ENCODE measurements at places on chromosomes 13 and 19. TPM values are rescaled to one million over a fixed set of nuclear protein-coding genes. Genes with fewer than 3 reads are reported as not detected.

Gene GNG8
- not detected for total RNA-seq

Gene OVOL3
- not detected for total RNA-seq

DNA sequence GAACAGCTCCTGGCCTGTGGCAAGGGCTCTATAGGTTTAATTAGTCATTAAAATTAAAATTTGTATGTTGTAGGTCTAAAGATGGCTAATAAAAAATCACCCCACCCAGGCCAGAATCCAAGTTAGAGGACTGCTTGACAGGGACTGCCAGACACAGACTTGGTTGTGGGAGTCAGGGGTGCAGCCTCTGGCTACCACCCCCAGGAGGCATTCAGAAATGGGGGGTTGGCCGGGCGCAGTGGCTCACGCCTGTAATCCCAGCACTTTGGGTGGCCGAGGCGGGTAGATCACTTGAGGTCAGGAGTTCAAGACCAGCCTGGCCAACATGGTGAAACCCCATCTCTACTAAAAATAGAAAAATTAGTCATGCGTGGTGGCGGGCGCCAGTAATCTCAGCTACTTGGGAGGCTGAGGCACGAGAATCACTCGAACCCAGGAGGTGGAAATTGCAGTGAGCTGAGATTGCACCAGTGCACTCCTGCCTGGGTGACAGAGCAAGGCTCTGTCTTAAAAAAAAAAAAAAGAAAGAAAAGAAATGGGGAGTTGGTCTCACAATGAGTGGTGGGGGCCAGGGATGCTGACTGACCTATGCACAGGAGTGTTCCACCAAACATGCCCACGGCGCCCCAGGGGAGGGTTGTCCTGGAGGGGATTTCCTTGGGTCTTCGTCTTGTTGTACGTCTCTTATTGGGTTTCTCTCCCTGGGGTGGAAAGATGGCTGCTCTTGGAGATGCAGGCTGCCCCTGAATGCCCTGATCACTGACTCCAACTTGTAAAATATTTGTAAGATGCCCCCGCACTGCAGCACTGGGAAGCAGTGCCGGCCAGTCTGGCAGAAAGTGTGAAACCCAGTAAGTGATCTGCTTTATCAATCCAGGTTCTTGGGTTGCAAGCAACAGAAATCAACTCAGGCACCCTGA lies 68.8 kb downstream of the SIPA1L3 start:
- no peaks in the 10 kb centered on the region for H3K36me3 ChIP-seq
- H3K4me3 ChIP-seq, result no peak overlapping the region
- no peak overlapping the region for H3K27ac ChIP-seq
- no peak for DNase-seq
- H3K4me1 ChIP-seq, result peaks cover 35% of the 10 kb centered on the region

GRCh38 chr13:32904266-32904665 lies 112.0 kb upstream of the KL start:
- no peak overlapping the region for H3K4me3 ChIP-seq
- no peak for DNase-seq
- peaks cover 32% of the 10 kb centered on the region for H3K4me1 ChIP-seq
- no peak overlapping the region for H3K27ac ChIP-seq
- H3K27me3 ChIP-seq, result no peaks in the 10 kb centered on the region
- no peaks in the 10 kb centered on the region for H3K36me3 ChIP-seq

DNA sequence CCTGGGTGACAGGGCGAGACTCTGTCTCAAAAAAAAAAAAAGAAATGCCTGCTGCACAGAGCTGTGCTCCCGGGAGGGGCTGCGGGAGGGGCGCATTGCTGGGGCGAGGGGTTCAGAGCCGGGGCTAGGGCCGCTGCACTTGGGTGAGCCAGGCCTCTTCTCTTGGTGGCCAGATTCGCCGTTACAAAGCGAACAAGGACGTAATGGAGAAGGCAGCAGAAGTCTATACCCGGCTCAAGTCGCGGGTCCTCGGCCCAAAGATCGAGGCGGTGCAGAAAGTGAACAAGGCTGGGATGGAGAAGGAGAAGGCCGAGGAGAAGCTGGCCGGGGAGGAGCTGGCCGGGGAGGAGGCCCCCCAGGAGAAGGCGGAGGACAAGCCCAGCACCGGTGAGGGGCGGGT lies 19.0 kb downstream of the PLIN4 start:
- H3K36me3 ChIP-seq, result peaks cover 35% of the 10 kb centered on the region
- no peak for DNase-seq
- no peaks in the 10 kb centered on the region for H3K4me1 ChIP-seq
- no peak overlapping the region for H3K4me3 ChIP-seq

DNA sequence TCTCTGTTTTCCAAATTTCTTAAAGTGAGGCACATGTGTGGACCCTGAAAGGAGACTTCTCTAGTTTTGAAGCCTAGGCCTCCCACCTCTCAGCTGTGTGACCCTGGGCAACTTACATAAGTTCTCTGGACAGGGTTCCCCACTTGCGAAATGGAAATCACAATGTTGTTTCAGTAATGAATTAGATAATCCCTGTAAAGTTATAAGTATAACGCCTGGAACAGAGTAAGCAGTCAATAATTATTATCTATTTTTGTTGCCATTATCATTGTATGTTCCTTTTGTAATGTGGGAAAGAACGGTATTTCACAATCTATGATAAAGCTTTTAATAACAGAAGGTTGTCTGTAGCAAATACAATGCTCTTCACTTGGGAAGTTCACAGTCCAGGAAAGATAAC lies 437.3 kb upstream of the ZNF507 start:
- H3K27ac ChIP-seq, result no peak overlapping the region
- H3K4me3 ChIP-seq, result no peak overlapping the region
- DNase-seq, result no peak
- no peaks in the 10 kb centered on the region for H3K27me3 ChIP-seq

DNA sequence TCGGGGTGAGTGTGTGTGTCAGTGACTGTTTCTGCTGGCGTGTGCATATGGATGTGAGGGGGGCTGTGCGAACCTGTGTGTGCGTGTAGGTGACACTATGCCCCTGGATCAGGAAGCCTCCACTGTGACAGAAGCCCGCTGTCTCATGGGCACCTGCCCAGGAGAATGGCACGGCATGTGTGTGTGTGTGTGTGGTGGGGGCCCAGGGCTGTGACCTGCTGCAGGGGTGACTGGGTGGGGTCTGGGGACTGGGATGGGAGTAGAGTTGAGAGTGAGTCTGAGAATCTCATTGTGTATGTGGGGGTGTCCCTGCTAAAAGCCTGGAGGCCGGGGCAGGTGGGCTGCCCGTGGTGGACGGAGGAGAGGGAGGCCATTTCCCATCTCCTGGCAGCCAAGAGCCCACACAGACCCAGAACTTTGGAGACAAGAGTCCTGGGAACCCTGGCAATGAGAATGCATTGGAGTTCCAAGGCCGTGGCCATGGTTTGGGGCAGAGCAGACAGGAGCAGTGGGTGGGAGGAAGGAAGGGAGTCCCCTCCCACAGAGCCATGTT lies 6.4 kb upstream of the TPM4 start:
- peak overlapping the region; percentile 75 for H3K4me3 ChIP-seq
- DNase-seq, result no peak
- H3K27ac ChIP-seq, result peak overlapping the region; percentile 99
- H3K4me1 ChIP-seq, result peaks cover 21% of the 10 kb centered on the region

Gene ASF1B
- total RNA-seq, result 8.3 TPM

- no peak for DNase-seq
- H3K27ac ChIP-seq, result no peak overlapping the region
- peaks cover 9% of the 10 kb centered on the region for H3K27me3 ChIP-seq
- no peaks in the 10 kb centered on the region for H3K36me3 ChIP-seq
- H3K4me1 ChIP-seq, result no peaks in the 10 kb centered on the region
These were observed 12.8 kb downstream of the IGSF23 start for GRCh38 chr19:44626048-44626624.

Gene ACP7
- not detected for total RNA-seq

- no peaks in the 10 kb centered on the region for H3K4me1 ChIP-seq
- no peaks in the 10 kb centered on the region for H3K27me3 ChIP-seq
- no peak overlapping the region for H3K4me3 ChIP-seq
- no peaks in the 10 kb centered on the region for H3K36me3 ChIP-seq
- H3K27ac ChIP-seq, result no peak overlapping the region
These were observed 118.3 kb downstream of the LHFPL6 start for GRCh38 chr13:39484506-39485313.

Data from esophagus squamous epithelium (tissue), 5 donors.